Neural progenitor cell (in vitro differentiated cells): ENCODE measurements at places on chromosomes 11 and 22.

GRCh38 chr11:14537134-14537599, 17.0 kb upstream of the PSMA1 start:
- DNase-seq, result peak; percentile 50

- peak; percentile 17 for DNase-seq
These were observed 429.0 kb downstream of the MIAT start for GRCh38 chr22:27086080-27087044.

DNA sequence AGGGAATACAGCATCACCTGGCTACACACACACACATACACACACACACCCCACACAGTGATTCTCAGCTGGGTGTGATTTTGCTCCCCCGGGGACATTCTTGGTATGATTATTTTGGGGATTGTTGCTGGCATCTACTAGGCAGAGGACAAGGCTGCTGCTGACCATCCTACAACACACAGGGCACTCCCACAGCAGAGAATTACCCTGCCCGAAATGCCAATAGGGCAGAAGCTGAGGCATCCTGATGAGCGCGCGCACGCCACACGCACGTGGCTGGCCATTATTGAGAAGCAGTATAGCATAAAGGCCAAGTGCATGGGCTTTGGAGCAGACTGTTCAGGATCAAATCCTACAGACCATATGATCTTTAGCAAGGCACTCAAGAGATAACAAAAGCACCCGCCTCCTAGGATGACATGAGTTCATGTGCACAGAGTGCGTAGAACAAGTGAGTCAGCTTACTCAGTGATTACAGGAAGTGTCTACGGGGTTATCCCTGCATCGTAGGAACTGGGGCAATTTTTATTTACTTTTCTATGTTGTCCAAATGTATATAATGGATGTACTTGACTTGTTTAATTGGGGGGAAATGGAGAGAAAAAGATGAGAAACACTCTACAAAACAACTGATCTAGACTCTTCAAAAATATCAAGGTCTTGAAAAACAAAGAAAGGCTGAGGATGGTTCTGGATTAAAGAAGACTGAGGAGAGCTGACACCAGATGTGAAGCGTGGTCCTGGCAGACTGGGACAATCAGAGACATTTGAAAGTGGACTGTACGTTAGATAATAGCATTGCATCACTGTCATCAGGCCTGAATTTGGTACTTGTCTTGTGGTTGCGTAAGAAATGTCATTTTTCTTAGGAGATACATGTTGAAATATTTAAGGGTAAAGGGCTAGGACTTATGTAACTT, 7.2 kb upstream of the EHD1 start:
- DNase-seq, result no peak

GRCh38 chr11:45745065-45745811, 59.7 kb upstream of the SLC35C1 start:
- no peak for DNase-seq

GRCh38 chr11:111372538-111372937, 6.5 kb downstream of the POU2AF1 start:
- DNase-seq, result no peak

GRCh38 chr22:49192857-49193250, 634.8 kb downstream of the BRD1 start:
- DNase-seq, result no peak

GRCh38 chr22:36713436-36713835, 9.9 kb upstream of the CACNG2 start:
- DNase-seq, result no peak

DNA sequence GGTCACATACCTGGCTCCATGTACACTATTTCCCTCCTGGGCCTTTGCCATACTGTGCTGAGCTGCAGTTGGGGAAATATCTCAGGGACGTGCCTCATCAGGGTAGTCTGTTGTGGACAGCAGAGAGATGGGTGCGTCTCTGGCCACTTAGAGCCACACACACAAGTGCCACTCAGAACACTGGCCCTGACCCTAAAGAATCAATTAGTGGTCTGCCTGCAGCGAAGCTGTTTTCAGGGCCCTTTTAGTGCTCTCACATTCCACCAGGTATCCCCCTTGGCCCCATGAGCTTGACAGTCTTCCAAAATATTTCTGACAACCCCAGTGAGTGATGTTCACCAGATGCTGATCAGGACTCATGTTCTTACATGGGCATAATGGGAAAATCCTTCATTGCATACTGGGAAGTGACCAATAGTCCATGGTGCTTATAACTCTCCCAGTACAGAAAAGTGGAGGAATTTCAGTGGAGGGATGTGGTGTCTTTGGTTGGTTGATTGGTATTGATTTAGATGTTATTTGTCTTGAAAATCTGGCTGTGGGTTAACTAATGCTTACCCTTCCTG, 66.1 kb downstream of the ME3 start:
- DNase-seq, result no peak
